ENCODE measurements at places on chromosomes 2 and 18. TPM values are rescaled to one million over a fixed set of nuclear protein-coding genes. Genes with fewer than 3 reads are reported as not detected.

GRCh38 chr2:133409581-133410285, 158.5 kb downstream of the NCKAP5 start:
- no peaks in the 10 kb centered on the region for H3K27me3 ChIP-seq
- H3K4me1 ChIP-seq = no peaks in the 10 kb centered on the region
- no peaks in the 10 kb centered on the region for H3K36me3 ChIP-seq
- no peak for DNase-seq

DNA sequence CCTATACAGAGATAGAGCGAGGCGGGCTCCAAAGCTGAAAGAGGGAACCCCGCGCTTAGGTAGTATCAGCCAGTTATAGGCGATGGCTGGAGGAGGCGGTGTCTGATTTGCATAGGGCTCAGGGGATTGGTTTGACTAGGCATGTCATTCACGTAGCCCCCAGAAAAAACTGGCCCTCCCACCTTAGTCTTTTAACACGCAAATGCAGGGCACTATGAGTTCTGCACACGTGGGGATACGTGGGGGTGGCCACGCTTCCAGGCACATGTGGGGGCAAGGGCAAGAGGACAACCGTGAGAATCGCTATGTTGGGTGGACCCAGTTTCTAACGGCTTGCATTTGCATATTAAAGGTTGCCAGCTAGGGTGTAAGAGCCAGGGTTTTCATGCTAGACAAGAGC, 56.7 kb upstream of the MSTN start:
- no peaks in the 10 kb centered on the region for H3K4me1 ChIP-seq

- H3K4me3 ChIP-seq = no peak overlapping the region
- H3K4me1 ChIP-seq = no peaks in the 10 kb centered on the region
- H3K27ac ChIP-seq = no peak overlapping the region
- H3K27me3 ChIP-seq = no peaks in the 10 kb centered on the region
- no peaks in the 10 kb centered on the region for H3K36me3 ChIP-seq
- DNase-seq = no peak
These were observed 187.5 kb upstream of the CYRIA start for GRCh38 chr2:16853088-16853487.

DNA sequence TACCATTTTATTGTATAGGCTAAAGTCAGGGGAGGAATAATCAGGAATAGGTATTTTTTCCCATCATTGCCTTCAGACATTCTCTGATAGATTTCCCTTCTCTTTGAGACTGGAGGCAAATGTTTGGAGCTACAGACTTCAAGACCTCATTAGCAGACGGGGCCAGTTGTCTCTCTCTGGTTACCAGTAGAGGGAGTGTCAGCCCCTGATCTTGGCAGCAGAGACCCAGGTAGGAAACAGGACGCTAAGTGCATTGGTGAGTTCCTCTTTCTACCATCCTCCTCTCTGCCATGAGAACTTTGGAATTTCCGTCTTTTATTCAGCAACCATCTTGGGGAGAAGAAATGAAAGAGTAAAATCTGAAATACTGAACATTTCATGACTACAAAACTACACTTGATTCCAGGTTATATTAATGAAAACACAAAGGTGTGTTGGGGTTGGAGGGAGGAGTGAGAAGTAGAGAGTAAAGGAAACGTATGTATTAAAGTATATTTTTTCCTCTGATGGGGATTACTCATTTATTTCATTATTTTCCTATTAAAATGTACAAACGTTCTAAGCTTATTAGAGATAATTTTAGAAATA, 186.2 kb upstream of the GCFC2 start:
- DNase-seq = no peak
- no peaks in the 10 kb centered on the region for H3K27me3 ChIP-seq
- H3K27ac ChIP-seq = no peak overlapping the region
- H3K36me3 ChIP-seq = no peaks in the 10 kb centered on the region
- no peaks in the 10 kb centered on the region for H3K4me1 ChIP-seq
- H3K4me3 ChIP-seq = no peak overlapping the region

GRCh38 chr18:26429535-26430226, 118.7 kb downstream of the KCTD1 start:
- H3K27ac ChIP-seq = no peak overlapping the region
- no peaks in the 10 kb centered on the region for H3K27me3 ChIP-seq
- no peaks in the 10 kb centered on the region for H3K4me1 ChIP-seq
- no peaks in the 10 kb centered on the region for H3K36me3 ChIP-seq

CAPN14 gene
- total RNA-seq = 1.0 TPM

GRCh38 chr18:39453356-39453755, 1887.8 kb upstream of the CELF4 start:
- no peaks in the 10 kb centered on the region for H3K36me3 ChIP-seq
- H3K27ac ChIP-seq = no peak overlapping the region
- no peak for DNase-seq
- H3K4me3 ChIP-seq = no peak overlapping the region
- H3K4me1 ChIP-seq = no peaks in the 10 kb centered on the region

GRCh38 chr2:172455121-172455515, 27.7 kb downstream of the ITGA6 start:
- no peak overlapping the region for H3K4me3 ChIP-seq
- H3K4me1 ChIP-seq = peaks cover 32% of the 10 kb centered on the region
- H3K27ac ChIP-seq = no peak overlapping the region
- no peak for DNase-seq
- H3K36me3 ChIP-seq = no peaks in the 10 kb centered on the region
- H3K27me3 ChIP-seq = no peaks in the 10 kb centered on the region
